Activated CD4-positive, alpha-beta T cell treated with anti-CD3 and anti-CD28 coated beads for 24 hours (primary cell): ENCODE measurements at places on chromosomes 11 and 22.
A peak's percentile ranks its signal among the peaks of the same experiment; 100 is the strongest.

DNA sequence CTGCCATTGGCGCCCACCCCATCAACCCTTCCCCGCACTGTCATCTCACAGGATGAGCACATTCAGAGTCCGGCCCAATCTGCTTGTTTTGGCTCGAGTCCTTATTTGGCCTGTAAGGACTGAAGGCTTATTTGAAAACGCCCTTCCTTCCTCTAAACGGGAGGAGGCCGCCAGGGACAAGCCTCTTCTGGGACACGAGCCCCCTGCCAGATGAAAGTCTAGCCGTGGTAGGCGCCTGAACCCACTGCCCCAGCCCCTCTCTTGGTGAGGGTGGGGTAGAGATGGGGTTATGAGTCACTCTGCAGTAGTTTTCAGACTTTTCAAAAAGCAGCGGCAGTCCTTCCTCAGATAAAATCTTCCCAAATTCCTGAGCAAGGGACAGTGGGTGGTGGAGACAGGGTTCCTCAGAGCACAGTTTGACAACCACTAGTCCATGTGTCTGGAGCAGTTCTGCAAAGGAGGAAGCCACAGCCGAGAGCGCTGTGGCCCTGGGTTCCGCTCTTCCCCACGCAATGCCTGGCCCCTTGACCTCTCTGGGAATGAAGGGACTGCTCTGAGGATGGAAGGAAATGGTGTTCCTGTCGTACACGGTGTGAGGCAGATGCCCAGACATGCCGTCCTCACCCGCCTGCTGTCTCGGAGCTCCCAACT is 57.0 kb downstream of the MYH9 start:
- DNase-seq: no peak

GRCh38 chr22:18110954-18111758 is 547 bp downstream of the TUBA8 start:
- no peak for DNase-seq

GRCh38 chr22:49726022-49726681 is 101.5 kb downstream of the BRD1 start:
- no peak for DNase-seq

DNA sequence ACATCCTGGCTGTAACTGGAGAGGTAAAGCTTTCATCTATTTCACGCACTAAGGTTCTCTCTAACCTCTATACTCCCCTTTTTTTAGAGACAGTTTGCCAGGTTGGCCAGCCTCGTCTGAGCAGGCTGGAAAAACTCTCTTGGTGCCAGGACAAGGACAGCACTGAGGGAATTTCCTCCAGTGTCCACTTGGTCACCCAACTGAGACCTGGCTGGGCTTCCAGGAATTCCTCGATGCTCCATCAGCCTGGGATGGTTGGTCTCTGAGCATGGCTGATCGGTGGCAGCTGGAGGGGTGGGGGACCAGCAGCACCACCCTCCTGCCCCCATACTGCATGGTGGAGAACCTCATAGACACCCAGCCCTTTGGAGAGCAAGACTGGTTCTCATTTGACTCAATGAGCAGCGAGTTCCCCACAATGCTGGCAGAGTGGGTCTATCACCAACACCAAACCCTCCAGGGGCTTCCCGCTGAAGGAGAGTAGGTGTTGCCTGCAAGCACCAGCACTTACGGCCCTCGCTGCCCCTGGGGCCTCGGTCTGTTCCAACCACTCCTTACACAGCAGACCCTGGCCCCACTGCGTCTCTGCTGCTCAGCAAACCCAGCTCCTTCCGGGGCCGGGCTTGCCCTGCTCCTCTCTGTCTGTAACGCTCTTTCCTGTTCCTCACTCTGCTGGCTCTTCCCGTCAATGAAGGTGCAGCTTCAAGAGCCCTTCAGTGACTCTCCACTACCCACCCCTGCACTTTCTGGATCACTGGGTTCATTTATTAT is 122.2 kb downstream of the ST3GAL4 start:
- DNase-seq: no peak

DNA sequence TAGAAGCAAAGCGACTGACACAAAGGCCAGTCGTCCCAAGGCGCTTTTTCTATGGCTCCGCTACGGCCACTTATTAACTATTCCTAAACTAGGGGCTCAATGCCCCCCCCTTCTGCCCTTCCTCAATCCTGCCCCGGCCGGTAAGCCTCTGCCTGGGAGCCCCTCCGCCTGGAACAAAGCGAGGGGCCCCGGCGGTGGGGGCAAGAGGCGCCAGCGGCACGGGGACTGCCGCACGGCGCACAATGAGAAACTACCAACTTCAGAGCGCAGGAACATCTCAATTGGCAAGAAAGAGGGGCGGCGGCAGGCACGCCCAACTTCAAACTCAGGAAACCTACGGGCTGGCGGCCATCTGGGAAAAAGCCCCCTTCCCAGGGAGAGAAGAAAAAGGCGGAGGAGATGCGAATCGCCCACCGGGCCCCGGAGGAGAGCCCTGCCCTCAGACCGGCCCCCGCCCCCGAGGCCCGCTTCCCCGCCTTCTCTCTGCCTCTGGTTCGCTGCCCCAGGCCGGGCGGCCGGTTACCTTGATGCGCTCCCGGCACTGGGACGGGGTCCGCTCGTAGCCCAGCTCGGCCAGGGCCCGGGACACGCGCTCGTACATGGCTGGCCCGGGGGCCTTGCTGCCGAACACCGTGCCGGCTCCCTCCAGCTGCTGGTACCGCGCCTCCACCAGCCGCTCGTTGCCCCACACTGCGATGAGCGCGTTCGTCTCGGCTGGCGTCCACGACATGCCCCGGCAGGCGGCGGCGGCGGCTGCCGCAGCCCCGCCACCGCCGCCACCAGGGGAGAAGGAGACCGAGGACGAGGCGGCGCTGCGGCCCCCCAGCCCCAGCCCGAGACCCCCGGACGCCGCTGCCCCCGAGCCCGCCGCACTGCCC is 619 bp downstream of the MSANTD2 start:
- DNase-seq: peak; percentile 10

DNA sequence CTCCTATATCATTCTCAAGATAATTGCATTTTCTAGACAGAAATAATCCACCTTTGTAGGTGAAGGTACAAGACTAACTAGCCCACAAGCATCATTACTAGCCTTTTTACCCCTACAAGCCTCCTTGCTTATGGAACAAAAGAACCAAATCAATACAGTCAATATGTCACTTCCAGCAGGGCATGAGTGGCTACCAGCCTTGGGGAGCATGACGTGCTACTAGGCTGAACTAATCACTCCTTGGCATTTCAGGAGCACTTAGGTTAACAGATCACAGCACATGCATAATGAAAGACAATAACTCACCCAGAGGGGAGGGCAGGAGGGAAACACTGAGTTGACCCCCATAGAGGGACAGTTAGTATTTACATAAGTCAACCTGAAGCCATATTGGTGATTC is 2.7 kb downstream of the DRD2 start:
- DNase-seq: no peak
